ENCODE measurements at places on chromosomes 12 and 14.

DNA sequence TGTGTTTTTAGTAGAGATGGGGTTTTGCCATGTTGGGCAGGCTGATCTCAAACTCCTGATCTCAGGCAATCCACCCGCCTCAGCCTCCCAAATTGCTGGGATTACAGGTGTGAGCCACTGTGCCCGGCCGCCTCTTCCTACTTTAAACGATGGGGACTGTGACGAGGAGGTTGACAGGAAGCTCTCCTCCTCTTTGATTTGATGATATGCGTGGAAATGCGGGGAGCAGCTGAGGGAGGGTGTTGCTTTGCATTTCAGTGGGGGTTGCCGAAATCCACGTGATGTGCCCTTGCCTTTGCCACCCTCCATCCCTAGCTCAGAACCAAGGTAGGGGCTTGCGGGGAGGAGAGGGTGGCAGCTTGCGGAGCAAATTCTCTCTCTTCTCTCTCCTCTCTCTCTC lies 189.6 kb downstream of the AACS start:
- no peak for DNase-seq

DNA sequence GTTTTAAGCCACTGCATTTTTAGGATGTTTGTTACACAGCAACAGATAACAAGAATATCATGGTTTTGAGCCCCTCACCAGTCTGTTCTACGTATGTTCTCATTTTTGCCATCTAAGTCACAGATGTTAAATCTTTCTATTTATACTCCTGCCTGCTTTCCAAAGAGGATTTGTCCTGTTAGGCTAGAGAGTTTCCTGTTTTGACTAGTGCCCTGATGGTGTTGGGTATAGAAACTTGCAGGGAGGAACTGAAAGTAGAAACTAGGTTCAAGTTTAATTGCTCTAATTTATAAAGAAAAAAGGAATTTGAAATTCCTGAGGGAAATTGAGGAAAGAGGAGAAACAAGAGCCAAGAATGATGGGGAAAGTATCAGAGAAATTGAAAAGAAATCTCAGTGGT lies 74.4 kb upstream of the COCH start:
- DNase-seq, result no peak

- DNase-seq, result no peak
Observed at GRCh38 chr12:100794441-100795173, at the start of gene ANO4. Gene ANO4 (plus strand): TSS chr12:100794776. CDS start chr12:100901786, 107,010 bp downstream.

- no peak for DNase-seq
Observed at GRCh38 chr12:49965836-49966235, 4.2 kb downstream of the AQP5 start.

DNA sequence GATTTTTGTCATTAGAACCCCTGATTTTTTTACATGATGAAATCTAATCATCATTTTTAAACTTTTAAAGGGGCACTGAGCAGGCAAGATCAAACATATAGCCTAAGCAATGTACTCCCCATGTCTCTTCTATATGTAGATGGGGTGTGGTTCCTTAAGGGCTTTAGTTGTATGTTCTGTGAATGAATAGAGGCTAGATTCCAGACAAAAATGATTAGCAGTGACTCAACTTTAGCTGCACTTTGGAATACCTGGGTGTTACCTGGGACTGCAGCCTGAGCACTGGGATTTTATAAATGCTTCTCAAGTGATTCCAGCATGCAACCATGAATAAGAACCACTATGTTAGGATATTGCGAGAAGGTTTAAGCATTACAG lies 256.7 kb upstream of the PLEKHG7 start:
- DNase-seq, result no peak

DNA sequence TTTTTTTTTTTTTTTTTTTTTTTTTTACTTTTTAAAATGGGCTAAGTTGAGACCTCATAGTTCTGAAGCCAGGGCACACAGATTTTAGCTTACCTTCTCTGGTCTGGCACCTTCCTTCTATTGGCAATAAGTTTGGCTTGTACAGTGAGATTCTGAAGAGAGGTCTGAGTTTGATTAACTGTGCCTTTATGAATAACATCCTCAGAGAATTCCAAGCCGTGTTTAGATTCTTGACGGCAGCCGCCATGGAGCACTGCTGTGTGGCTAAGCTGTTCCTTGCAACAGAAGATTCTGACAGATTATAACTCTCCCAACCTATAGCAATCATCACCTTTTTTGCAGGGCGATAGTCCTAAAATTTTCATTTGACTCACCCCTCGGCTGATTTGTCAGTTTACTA lies 354.9 kb upstream of the FAR2 start:
- DNase-seq, result no peak

- DNase-seq, result no peak
Observed at GRCh38 chr12:89230376-89231315, 121.7 kb downstream of the DUSP6 start.

GRCh38 chr12:3242199-3242863 lies 165.2 kb downstream of the TSPAN9 start:
- DNase-seq, result no peak

GRCh38 chr14:61258985-61259384 lies 22.2 kb downstream of the TMEM30B start:
- DNase-seq, result no peak

DNA sequence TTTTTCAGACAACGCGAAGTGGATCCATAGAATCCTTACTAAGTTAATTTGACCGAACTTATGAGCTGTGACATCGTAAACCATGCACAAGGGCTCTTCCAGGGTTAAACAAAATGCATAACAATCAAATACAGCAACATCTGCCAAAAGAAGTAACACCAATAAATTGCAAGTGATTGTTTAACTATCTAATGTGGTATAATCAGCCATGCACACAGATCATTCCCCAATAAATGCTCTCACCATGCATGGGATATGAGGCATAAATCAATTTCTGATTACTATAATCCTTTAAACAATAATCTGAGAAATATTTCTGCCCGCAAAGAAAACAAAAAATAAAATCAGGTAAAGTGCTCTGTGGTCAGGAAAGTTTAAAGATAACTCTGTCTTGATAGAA lies 7.7 kb upstream of the PLEKHG7 start:
- DNase-seq, result no peak

GRCh38 chr12:5068619-5069018 lies 24.9 kb downstream of the KCNA5 start:
- no peak for DNase-seq

GRCh38 chr12:71652656-71653055 lies 11.0 kb downstream of the ZFC3H1 start:
- DNase-seq, result no peak

DNA sequence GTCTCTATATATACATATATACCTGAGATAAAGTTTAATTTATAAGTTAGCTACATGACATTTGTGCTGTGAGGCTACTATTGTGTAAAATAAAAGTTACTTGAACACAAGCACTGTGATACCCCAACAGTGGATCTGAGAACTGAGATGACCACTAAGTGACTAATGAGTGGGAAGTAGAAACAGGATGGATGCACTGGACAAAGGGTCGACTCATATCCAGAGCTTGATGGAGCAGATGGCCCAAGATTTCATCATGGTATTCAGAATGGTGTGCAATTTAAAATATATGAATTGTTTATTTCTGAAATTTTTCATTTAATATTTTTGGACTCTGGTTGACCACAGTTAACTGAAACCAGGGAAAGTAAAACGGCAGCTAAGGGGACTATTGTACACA lies 908.6 kb upstream of the MDGA2 start:
- DNase-seq, result no peak

DNA sequence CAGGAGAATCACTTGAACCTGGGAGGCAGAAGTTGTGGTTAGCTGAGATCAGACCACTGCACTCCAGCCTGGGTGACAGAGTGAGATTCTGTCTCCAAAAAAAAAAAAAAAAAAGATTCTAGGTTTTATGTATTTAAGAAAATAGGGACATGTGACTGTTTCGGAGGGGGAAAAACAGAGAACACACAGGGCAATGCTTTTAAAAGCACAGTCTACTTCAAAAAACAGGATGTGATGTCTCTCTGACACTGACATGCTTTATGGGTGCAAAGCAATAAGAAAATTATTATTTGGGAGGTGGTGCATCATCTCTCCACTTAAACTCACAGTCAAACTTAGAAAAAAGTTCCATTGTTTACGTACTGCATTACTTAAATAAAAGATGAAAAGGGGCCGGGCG lies 28.7 kb downstream of the CLIP1 start:
- DNase-seq, result no peak

GRCh38 chr12:70468741-70469140 lies 102.7 kb downstream of the KCNMB4 start:
- DNase-seq, result no peak

DNA sequence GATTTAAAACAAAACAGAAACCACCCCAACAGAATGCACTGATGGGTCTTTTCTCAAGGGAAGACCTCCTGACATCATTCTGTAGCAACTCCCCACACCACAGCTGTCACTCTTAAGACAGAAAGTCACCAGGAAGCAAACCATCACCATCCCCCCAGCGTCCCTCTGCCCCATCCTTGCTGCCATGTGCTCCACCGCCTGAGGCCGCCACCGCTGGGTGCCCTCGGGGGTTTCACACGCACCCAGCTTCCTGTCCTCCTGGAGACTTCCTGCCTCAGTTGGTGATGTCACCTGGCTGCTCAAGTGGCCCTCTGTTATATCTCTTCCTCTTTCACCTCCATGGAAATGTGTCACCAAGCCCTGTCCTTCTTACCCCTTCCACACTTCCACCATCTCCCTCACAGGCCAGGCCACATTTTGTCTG lies 71.4 kb upstream of the GPR68 start:
- DNase-seq, result no peak

DNA sequence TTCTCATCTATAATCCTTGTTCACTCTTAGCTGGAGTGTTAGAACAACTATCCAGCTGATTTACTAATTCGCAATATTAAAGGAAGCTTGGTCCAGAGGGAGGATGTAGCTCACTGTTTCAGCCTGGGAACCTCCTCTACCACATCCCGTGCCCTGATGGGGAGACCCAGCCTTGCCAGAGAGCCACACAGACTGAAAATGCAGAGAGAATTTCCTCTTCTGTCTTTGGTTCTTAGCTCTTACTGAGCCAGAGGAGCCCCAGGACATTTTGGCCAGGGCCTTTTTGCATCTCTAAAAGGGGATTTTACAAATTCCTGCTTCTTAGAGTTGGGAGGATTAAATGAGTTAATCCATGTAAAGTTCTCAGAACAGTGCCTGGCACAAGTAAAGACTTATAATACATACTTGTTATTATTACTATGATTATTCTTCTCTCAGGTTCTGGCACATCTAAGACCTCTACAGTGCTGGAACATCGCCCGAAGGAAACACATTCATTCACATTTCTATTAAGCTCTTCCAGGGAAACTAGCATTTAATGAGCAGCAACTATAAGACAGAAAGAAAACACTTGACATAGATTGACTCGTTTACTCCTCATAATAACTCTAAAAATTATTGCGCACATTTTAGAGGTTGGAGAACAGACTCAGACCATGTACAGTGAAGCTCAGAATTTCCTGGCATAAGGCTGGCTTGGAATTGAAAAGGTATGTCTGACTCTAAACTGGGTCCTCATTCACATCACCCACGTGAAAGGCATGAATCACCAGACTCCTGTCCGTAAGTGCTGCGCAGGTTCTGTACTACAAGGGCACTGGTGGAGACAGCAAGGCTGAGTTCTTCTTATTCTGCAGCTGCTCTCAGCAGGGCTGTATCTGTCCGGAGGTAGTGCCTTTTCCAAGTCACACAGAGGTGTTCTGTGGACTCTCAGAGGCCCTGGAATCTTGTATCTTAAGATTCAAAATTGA lies 27.8 kb upstream of the AEBP2 start:
- no peak for DNase-seq

DNA sequence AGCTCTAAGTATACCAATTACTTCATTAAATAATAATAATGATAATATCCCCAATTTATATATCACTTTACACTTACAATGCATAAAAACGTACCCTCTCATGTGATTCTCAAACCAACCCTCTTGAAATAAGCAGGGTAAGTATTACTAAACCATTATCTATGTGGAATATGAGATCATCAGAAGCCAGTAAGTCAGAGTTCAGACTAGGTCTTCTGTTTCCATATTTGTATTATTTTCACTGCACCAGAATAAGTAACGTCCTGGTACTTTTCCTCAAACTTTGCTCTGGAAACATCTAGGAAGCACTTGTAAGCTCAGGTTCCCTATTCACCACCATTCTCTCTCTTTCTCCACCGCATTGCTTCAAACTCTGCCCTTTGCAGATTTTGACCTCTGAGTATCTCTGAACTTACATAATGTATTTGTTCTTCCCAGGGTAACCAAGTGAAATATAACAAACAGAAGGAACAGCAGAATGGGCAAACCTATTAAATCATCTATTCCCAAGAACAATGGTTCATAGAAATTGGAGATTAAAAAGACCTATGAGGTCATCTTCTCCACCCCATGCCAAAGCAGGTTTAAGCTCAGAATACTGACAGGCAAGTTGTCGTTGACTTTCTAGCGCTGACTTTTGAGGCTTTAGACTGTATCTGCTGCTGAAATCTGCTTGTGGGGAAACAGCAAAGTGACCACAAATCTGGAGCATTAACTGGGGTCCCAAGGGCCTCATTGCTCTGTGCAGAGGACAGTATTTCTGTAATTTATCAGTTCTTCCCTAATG lies 161.3 kb upstream of the FAR2 start:
- no peak for DNase-seq

- DNase-seq, result no peak
Observed at GRCh38 chr14:45664668-45665356, 411.8 kb upstream of the MIS18BP1 start.

DNA sequence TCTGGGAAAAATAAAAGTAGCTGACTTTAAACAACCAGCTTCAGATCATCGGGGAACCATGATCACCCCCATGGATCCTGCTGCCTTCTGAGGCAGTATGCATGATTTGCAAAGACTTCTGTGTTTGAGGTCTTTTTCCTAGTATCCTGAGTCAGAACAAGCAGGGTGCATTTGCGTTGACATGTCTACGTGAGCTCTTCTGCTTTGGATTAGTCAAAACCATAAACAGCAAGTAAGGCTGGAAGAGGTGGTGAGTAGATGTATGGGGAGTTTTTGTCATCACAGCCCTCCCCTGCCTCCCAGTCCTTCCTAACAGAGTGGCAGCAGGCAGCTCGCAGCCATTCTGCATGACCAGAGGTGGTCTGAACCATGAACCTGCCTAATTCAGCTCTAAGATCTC lies 24.1 kb downstream of the PLEKHG7 start:
- DNase-seq, result no peak

GRCh38 chr12:94616203-94616729 lies 34.1 kb downstream of the TMCC3 start:
- DNase-seq, result peak; percentile 71

DNA sequence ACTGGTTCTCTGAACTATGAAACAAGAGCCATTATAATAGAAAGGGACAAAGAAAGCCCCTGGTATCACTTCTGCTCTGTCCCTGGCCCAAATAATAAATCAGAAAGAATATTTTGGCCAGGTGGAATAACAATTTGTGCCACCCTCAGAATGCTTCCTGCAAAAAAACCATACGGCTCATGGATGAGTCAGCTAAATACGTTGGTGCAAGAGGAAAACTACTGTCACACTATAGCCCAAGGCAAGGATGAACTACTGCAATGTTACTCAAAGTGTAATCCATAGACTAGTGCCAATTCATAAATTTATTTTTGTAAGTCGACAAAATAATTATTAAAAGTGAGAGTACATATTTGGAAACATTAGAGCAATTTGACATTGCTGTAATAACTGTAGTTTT lies 68.2 kb downstream of the ANKS1B start:
- no peak for DNase-seq

Data from erythroblast (primary cell).